ENCODE measurements at places on chromosomes 3 and 15. TPM values are rescaled to one million over a fixed set of nuclear protein-coding genes. Genes with fewer than 3 reads are reported as not detected.

ITIH3 gene
- 0.35 TPM for total RNA-seq

GRCh38 chr3:154175041-154175440, 53.9 kb downstream of the ARHGEF26 start:
- DNase-seq = no peak

DNA sequence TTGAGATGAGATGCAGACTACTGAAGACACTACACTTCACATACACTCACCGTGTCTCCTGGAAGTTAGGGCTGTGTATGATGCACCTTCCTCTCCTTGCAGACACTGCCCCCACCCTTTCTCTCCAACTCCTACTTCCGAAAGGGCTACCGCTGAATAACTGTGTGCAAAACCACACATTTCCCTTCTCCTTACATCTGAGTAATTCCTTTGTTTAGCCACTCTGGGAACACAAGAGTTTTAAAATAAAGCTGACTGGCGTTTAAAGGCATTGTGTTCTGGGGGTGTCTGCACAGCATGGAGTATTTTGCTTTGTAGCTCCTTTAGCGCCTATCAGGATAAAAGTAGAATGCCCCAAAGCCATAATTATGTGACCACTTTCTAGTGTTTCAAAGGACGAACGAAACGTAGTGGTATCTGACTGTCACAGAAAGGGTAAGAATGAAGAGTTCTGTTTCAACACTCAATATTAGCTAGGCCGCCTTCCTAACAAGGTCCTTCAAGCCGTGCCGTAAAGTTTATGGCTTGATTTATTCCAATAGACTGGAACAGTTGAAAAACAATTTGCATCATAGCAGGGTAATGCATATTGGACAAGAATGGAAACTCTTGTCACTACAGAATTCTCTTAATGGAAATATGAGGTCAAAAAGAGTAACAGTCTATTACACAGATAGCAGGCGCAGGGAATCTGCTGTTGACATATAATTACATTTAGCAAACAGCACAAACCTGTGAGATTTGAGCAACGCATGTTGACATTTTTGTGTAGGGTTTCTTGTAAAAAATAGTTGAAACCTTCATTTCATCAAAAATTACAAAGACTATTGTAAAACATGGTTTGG, 619.9 kb downstream of the FOXP1 start:
- DNase-seq = no peak

- no peak for DNase-seq
These were observed 25.4 kb downstream of the CYP8B1 start for GRCh38 chr3:42850263-42850662.

DNA sequence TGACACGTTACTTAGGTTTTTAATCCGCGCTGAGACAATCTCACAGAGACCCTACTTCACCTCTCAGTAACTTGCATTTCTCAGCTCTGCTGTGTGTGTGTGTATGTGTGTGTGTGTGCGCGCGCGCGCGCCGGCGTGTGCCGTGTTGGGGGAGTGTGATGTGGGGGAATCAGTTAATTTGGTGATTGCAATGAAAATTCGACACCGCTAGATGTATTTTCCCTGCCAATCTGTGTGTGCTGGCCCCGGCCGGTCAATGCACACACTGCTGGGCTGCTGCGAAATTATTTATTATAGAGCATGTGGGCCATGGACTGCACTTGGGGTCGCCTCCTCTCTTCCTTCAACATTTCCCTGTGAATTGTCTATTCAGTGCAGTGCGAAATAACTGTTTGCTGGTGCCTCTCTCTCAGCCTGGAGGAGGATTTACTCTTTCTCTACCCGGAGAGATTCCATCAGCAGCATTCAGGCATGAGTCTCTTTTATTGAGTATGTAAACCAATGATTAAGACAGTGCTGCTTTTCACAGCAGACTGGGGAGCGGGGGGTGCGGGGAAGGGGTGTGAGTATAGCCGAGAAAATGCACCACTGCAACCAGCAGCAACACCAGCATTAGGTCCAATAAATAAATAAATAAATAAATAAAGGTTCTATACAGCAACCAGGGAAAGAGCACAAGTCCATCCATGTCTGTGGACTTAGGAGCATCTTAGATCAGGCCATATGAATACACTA, 2.9 kb downstream of the CADM2 start:
- DNase-seq = no peak

POLG gene
- 36.9 TPM for total RNA-seq

KBTBD13 gene
- 9.4 TPM for total RNA-seq

- DNase-seq = no peak
These were observed 19.8 kb upstream of the STRIT1 start for GRCh38 chr3:155313300-155313699.

GLDN gene
- total RNA-seq = 9.1 TPM

GRCh38 chr15:70064441-70064840, 33.3 kb downstream of the TLE3 start:
- DNase-seq = no peak

DNA sequence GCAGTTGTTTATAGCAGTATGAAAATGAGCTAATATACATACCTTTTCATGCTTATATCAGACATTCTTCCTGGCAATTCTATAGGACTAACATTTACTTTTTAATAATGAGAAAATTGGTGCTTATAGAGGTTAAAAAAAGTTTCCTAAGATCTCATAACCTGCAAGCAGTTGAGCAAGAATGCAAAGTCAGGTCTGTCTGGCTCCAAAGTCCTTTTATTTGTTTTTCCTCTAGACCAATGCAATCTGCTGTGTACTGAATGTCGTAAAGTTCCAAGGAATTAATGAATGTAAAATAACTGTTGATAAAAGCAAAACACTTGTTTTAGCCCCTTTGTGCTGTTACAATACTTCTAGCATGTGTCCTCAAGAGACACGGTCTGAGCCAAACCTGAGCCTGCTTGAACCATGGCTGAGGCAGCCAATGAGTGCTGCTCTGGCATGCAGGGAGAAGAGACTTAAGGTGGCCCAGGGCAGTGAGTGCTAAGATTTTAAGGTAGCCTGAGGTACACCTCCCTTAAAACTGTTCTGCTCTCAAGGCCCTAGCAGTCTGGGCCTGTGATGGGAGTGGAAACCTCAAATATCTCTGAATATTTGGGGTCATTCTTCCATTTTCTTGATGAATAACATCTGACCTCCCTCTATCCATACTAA, 555.1 kb upstream of the NAALADL2 start:
- DNase-seq = no peak

- no peak for DNase-seq
These were observed 45.0 kb downstream of the TIGIT start for GRCh38 chr3:114338651-114339357.

ROPN1 gene
- total RNA-seq = not detected

DNA sequence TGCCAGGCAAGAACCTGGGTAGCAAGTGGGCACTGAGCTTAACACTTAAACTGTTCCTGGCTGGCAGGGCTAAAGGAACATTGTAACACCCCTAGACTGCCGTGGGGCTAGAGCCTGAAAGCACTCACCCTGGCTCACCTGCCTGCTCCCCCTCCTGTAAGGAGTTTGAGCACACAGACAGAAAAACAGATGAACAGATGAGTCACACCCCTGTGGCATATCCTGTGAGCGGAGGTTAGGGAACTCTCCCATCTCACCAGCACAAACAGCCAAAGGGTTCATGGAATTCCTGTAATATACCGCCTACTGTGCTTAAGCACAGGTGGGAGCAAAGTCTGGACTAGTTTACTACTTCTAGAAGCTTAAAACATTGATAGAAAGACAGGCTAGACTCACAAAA, 300.1 kb downstream of the ROBO1 start:
- no peak for DNase-seq

DNA sequence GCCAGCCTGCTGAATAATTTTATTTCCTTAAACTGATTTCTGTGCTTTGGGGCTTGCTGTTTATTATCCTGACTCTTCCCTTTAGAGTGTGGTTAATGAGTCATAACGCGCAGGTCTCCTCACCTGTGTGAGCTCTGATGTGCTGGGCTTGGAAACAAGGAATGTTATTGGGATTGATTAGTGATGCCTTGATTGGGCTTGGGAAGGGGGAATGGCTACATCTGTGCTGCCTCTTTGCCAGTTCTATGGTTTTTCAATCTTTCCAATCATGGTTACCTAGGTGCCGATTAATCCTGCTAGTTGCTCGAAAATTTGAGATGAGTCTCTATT, 161.0 kb downstream of the THSD4 start:
- DNase-seq = no peak

GABRB3 gene
- 1.6 TPM for total RNA-seq

DNA sequence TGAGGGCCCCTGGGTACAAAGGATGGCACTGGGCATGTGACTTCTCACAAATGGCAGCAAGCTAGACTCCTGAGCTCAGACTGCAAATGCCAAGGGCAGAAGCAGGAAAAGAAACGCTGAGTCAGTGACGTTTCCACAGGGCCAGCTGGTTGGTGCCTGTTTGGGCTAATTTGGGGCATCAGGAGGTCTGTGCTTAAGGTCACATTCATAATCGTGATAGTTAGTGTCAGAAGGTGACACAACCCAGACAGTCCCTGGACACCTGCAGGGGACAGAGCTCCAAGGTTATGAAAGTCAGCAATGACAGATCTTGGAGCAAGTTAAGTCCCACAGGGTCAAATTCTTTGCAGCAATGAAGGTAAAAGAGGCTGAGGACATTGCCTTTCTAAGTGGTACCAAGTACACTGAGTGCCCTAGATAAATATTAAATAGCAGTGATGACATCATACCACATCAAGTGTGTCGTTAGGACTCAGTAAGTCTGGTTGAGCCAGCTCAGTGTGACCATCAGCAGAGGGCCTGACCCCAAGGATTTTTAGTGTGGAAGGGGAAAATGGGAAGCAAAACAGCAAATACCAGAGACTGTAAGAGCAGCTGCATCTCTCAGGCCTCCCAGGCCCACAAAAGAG, 556.9 kb upstream of the CFAP20DC start:
- no peak for DNase-seq

CCR8 gene
- not detected for total RNA-seq

DNA sequence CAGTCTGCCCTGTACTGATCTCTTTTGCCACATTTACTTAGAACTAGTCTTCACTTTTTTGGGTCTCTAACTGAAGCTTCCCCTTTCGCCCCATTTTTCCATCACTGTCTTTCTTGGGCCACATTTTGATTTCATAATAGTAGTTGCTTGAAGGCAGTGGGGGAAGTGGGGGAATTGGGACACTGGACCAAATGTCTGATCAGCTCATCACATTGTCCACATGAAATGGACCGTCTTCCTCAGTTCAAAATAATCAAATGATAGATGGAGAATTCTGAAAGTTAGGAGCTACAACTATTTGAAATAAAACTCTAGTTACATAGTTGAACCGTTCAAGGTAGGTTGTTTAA, 747 bp downstream of the PDCD6IP start:
- no peak for DNase-seq

SLC6A11 gene
- total RNA-seq = not detected

ROBO1 gene
- 6.7 TPM for total RNA-seq

- DNase-seq = no peak
These were observed 78.7 kb upstream of the ETV5 start for GRCh38 chr3:186187401-186188275.

DNA sequence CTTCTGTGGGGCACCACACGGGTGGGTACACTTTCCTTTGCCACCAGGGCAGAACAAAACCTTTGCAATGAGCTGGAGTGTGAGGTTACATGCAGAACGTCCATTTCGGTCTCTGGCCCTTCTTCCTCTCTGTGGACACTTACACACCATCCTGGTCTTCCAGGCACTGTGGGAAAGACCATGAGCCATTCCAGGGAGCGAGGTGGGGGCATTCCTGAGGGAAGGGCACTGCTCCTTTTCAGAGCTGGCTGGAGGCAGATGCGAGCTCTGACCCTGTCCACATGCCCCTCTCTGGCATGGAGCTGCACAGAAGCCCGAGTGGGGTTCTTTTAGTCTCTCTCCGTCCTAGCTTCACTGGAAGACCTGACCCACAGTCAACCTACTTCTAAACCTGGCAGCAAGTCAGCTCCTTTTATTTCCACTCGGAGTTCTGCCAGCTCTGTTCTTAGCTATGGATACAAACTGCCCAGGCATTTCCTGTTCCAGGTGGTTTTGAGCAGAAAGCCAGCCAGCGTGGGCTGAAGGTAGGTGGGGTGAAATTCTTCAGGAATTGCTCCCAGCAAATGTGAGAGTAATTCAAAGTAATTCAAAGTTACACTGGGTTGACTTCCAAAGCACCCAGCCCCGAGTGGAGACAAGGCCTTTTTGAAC, 281.4 kb downstream of the ADAMTS17 start:
- no peak for DNase-seq

DNA sequence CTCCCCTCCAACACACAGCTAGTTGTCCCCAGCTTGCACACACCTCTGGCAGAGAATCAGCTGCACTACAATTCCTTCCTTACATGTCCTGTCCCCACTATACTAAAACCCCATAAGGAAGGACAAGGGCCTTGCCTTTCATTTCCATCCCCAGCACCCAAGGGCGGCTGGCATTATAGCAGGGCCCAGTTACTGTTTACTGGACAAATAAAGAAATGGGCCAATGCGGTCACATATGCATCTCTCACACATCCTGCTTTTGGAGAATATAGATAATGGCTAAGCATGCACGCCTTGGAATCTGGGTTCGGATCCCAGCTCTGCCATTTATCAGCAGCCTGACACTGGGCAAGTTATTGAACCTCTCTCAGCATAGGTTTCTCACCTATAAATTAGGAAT, 99.1 kb downstream of the DAPK2 start:
- no peak for DNase-seq

DNA sequence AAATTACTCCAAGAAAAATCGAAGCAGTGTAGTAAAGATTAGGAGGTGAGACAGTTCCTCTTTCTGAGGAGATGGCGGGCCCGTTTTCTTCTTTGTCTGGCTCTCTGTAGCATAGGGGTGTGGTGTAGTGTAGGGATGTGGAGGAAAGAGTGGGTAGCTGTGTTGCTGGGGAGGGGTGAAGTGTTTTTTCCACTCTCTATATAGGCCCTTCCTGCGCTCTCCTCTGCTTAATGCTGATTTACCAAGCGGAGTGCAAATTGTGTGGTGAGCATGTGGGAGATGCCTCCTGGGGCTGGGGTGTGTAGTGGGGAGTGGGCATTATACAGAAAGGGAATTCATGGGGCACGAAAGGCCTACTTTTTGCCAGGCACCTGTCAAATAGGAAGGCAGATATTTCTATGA, 94.9 kb downstream of the ST6GAL1 start:
- no peak for DNase-seq

SUSD5 gene
- 2.4 TPM for total RNA-seq

GRCh38 chr3:138875754-138876664, 41.3 kb upstream of the PIK3CB start:
- DNase-seq = no peak

DNA sequence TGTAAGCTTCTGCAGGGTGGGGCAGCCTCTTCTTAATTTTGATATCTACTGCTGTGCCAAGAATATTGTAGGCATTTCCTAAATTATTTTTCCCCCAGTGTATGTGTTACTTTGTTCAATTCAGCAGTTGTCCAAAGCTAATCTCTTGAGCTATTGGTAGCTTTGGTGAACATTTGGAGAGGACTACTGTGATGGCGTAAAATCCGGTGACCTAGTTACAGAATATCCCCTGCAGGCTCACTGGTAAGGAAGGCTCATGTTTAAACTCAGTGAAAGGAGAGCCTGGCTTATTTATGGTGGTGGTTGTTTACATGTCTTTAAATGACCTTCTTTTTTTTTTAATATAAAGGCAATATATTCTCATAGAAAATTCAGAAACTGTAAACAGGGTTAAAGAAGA, 105.6 kb downstream of the LPP start:
- no peak for DNase-seq

- no peak for DNase-seq
These were observed 11.4 kb downstream of the CCK start for GRCh38 chr3:42254566-42254965.

TRIM69 gene
- 53.9 TPM for total RNA-seq

GRCh38 chr3:102006812-102007485, 157.6 kb downstream of the NFKBIZ start:
- peak; percentile 40 for DNase-seq
